ENCODE measurements at places on chromosomes 16 and 17.

DNA sequence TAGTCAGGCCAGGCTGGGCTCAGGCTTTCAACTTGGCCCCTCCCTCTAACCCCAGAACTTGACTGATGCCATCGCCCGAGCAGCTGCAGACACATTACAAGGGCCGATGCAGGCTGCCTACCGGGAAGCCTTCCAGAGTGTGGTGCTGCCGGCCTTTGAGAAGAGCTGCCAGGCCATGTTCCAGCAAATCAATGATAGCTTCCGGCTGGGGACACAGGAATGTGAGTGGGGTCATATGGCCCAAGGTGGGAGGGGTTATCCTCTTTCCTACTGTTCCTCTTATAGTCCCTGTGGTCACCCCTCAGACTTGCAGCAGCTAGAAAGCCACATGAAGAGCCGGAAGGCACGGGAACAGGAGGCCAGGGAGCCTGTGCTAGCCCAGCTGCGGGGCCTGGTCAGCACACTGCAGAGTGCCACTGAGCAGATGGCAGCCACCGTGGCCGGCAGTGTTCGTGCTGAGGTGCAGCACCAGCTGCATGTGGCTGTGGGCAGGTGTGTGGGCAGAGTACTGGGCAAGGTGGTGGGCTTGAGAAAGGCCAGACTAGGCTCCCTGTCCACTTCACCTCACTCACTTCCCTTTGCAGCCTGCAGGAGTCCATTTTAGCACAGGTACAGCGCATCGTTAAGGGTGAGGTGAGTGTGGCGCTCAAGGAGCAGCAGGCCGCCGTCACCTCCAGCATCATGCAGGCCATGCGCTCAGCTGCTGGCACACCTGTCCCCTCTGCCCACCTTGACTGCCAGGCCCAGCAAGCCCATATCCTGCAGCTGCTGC lies 2.1 kb upstream of the NRN1L start:
- DNase-seq, result no peak

DNA sequence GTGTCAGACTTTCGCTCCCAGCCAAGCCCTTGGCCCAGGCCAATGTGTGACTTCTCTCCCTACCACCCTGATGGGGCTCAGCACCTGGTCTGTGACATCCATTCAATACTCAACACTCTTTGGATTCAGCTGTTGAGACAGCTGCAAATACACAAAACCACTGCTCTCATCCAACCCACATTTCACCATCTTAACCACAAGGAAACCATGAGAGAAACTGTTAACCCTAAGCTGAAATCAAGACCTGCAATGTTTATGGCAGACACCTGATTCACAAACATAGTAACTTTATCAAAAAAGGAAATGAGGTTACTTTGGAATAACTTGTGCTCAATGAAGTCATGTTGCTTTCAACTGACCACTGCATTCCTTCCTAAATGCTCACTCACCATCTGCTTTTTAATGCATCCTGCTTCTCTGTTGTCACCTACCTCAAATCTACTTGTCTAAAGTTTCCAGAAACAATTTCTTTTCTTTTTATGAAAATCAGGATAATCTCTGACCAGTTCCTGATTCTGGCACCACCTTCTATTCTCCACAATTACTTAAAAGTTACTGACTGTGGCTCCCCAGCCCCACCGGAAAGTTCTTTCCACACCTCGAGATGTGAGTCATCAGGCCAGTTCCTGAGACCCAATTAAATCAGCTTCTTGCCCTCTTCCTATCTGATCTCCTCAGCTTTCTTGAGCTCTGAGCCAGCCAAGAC lies 88.2 kb downstream of the NOG start:
- no peak for DNase-seq

GRCh38 chr16:8474587-8474986 lies 115.7 kb downstream of the TMEM114 start:
- no peak for DNase-seq

DNA sequence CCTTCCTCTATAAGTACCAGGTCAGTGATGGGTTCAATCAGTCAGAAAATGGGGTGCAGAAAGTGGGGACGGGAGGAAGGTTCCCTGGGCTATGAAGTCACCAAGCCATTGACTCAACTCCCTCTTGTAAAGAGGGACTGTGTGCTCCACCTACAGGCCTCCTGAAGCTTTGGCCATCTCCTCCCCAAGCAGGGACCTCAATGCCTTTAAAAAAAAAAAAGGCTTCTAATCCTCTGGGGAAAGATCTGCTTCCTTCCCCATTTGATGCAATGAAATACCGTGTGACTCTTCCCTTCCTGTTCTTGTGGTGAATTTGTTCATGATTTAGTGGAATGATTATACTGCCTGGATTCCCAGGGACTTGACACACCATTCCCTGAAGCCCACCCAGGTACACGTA lies 30.8 kb downstream of the VWA3A start:
- DNase-seq, result no peak

DNA sequence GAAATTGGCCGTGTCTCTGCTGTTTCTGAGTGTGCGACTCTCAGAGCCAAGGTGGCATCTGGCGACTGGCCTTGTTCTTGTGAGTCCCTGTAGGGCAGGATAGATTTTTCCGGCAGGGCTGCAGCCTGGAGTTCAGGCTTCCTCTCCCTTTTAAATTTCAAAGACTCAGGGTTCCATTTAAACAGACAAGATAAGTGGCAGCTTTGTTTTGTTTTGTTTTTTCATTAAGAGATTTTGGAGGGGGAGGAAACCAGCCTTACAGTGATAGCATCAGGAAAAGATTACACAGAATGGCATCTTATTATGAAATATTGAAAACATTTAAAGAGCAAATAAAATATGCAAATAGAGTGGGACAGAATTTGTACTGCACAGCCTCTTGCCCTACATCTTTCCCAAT lies 151.3 kb downstream of the RPTOR start:
- no peak for DNase-seq

DNA sequence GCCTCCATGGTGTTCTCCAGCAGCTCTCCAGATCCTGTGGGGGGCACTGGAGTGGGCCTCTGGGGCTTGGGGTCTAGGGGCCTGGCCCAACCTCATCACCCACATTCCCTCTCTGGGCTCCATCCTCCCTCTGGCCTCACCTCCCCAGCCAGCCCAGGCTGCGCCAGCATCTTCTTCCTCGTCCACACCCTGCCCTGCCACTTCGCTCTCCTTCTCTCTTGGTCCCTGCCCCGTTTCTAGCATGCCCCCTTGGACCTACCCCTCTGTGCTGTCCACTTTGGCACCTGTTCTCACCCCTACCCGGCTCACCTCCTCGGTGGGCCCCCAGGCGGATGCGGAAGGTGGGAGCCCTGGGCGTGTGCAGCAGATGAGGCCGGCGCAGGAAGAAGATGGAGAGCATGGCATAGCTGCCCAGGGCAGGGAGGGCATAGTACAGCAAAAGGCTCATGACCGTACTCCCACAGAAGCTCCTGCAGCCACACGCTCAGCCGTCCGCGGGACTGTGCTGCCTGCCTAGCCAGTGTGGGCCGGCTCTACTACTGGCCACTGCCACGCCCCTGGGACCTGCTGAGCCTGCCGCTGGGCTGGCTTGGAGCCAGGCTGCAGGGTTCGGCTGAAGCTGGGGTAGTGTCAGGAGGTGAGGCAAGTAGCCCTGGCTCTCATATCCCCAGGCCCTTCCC lies at the start of gene GDPD3:
Gene GDPD3 (minus strand): TSS at position 507 of the 680 bp plus-strand sequence. CDS start 59 bp downstream, at position 448.
- no peak for DNase-seq

- no peak for DNase-seq
Observed at GRCh38 chr16:73403291-73403690, 355.4 kb upstream of the ZFHX3 start.

- no peak for DNase-seq
Observed at GRCh38 chr17:42676424-42677011, at the start of gene PLEKHH3. Gene PLEKHH3, minus strand, starts transcription at chr17:42676994. Its CDS starts 431 bp downstream, at chr17:42676563.

- no peak for DNase-seq
Observed at GRCh38 chr16:72397876-72398275, 225.9 kb upstream of the PMFBP1 start.

- no peak for DNase-seq
Observed at GRCh38 chr16:54627616-54628015, 303.0 kb upstream of the IRX5 start.

DNA sequence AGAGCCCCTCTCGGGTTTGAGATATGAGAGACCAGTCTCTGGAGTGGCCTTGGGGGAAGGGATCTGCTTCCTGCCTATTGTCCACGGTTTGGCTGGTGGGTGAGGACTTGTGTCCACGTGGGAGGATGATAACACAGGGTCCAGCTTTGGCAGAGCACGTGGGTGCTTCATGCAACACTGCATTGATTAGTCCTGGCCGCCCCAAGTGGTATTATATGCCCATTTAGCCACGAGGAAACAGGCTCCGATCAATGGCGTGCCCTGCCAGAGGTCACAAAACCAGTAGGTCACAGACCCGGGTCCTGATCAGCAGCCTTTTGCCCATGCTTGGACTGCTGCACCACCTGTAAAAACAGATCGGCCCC lies 141.6 kb downstream of the RGS9 start:
- DNase-seq, result no peak

DNA sequence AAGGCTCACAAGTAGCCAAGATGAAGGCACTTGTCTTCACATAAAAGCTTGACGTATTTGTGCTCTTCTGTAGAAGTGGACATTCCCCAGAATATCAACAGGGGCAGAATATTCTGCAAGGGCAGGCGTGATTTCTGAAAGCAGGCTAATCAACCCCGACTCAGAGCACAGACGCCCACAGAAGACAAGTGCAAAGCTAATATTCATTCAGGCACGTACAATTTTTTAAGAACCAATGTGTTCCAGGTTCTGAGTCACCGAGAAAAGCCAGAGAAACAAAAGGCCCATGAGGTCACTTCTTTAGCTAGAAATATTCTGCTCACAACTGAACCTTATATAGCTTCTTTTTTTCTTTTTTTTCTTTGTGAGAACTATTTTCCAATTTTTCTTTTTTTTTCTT lies 121.6 kb downstream of the DNAH9 start:
- no peak for DNase-seq

DNA sequence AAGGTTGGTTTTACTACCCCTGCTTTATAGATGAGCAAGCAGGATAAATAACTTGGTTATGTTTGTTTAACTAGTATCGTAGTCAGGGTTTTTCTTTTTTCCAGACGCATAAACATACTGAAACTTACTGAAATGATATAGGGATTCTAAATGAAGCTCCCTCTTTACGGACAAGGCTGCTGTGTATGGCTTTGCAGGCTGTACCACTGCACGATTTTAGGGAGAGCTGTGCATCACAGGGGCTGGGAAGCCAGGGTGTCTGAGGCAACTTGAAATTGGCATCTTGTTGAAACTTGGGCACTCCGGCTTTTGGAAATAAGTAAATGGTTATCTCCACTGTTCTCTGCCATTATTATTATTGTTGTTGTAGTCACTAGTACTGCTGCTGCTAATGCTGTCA lies 218.1 kb upstream of the CDH8 start:
- DNase-seq, result no peak

DNA sequence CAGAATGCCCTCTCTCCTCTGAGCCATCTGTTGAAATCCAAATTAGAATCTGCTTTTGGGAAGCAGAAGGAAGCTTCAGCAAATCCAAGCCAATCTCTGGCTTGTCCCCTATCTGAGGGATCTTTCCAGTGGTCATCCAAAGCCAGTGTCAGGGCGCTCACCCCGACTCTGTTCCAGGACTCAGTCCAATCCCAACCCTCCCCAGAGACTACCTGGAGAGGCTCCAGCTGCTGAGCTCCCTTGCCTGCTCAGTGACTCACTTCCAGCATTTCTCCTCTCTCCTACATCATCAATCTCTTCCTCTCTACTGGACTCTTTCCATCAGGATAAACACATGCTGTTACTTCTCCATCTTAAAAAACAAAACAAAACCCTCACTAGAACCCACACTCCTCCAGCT lies 2.4 kb downstream of the MATCAP1 start:
- DNase-seq, result no peak

- no peak for DNase-seq
Observed at GRCh38 chr16:50252082-50252611, 14.2 kb upstream of the ADCY7 start.

GRCh38 chr16:4246777-4247459 lies 5.0 kb upstream of the SRL start:
- DNase-seq, result no peak

DNA sequence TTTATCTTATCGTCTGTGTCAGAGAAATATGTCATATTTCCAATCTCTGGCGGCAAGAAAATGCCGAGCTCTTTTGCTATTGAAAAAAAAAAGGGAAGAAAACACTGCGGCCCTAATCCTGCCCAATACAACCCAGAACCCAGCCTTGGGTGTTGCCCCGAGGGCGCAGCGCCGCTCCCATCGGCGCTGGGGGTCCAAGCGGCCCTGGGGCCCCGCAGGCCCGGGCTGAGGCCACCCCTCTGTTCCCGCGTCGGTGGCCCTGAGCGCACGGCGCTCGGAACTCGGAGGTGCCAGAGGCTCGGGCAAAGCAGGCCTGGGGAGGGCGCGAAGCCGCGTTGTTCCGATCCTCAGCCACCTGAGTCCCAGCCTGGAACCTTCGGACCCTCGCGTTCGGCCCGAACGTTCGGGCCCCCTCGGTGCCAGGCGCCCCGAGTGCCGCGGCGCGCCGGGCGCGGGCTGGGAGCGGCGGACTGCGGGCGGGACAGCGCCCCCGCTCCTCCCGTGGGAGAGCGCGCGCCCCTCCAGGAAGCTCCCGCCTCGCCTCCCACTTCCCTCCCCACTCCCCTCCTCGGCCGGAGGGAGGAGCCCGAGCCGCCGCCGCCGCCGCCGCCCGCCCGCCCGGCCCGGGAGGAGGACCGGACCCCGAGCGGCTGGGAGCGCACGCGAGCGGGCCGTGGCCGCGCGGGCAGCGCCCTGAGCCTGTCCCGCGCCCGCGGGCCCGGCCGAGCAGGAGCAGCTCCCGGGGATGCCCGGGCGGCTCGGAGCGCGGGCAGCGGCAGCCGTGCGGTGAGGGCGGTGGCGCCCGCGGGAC lies at the start of gene CPNE2:
Gene CPNE2 (plus strand): TSS at position 609 of the 811 bp plus-strand sequence. CDS start 18,160 bp downstream, outside the sequence.
- DNase-seq, result no peak

DNA sequence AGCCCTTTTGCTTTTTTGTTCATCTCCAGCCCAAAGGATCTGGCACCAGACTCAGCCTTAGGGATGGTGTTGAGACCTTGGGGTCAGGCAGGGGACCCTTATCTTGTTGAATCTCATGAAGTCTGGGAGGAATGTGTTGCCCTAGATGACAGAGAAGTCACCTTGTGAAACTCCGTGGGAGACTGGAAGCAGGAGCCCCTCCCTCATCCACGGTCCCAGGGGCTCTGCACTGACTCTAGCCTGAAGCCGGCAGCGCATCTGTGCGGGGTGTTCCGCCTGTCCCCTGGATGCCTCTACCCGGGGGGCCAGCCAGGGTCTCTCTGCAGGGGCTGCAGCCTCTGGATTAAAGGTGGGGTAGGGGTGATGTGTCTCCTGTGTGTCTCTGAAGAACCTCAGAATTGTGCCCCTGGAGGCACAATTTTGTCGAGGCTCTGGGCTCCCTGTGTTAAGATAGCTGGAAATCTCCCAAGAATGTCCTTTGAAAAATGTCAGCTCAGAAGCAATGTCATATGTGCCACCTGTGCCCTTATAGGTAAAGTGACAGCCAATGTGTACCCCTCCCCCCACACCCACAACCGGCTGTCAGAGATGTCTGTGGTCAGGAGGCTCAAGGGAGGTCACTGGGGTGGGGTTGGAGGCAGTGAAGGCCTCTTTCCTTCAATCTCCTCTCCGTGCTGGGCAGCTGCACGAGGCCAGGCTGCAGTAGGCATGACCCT lies 32.1 kb upstream of the CDC42EP4 start:
- DNase-seq, result no peak
